Vagina (tissue), 2 donors: ENCODE measurements at places on chromosomes 7 and 10. TPM values are rescaled to one million over a fixed set of nuclear protein-coding genes. Genes with fewer than 3 reads are reported as not detected.

KCNMA1 gene
- total RNA-seq: 94.3 TPM

- H3K27me3 ChIP-seq: no peaks in the 10 kb centered on the region
- no peaks in the 10 kb centered on the region for H3K36me3 ChIP-seq
- H3K4me1 ChIP-seq: no peaks in the 10 kb centered on the region
- DNase-seq: no peak
- no peak overlapping the region for H3K27ac ChIP-seq
- no peak overlapping the region for H3K4me3 ChIP-seq
Observed at GRCh38 chr10:28365840-28366239, 63.0 kb upstream of the MPP7 start.

DNA sequence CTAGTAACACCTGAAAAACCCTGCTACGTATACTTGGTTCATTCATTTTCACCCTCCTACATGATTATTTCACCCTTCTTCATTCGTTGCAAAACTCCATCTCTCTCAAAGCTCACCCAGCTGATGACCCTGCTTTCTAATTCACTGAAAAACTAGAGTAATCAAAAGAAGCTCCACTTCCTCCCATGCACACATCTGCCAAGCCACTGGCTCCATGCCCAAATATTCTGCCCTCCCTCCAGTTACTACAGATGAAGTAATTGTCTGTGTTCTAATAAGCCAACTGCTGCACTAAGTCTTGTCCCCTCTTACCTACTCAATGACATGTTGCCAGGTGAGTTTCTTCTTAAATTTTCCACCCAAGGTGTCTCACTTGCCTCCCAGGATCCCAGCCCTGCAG, 96.9 kb upstream of the CCDC71L start:
- H3K27me3 ChIP-seq: no peaks in the 10 kb centered on the region
- no peak overlapping the region for H3K27ac ChIP-seq
- H3K4me1 ChIP-seq: no peaks in the 10 kb centered on the region
- no peaks in the 10 kb centered on the region for H3K36me3 ChIP-seq

GRCh38 chr10:121854809-121855445, 72.9 kb downstream of the ATE1 start:
- H3K27me3 ChIP-seq: no peaks in the 10 kb centered on the region
- no peaks in the 10 kb centered on the region for H3K4me1 ChIP-seq
- no peak for DNase-seq
- peaks cover 4% of the 10 kb centered on the region for H3K36me3 ChIP-seq
